Astrocyte of the cerebellum (primary cell): ENCODE measurements at places on chromosomes 3 and 15.

DNA sequence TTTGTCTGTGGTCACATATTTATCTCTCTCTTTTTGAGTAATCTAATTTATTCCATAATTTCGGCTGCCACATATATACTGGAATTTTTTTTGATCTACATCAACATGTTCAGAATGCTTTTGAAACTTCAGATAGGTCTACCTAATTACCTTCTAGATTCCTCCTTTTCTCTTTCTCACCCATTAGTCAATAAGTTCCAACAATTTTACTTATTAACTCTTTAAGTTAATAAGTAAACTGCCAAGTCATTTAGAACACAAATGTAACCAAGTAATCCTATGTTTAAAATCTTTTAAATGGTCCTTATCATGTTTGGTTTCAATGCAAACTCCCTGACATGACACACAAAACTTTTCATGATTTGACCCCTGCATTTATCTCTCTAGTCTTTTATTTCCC lies 410.5 kb downstream of the UNC13C start:
- DNase-seq = no peak

DNA sequence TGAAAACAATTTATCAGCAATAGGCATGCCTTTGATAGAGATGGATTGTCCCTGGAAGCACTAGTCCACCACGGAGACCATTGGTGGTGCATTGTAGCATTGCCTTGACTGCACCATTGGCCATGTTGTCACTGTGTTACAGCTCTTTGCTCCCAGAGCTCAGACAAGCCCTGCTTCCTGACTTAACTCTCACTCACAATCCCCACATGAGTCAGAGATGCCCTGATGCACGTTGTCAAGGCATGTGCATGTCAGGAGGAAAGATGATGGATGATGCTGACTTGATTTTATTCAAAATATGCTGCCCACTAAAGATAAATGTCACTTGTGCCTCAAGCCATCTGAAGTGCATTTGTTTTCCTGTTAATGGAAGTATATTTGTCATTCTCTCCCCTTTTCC lies 266.1 kb downstream of the ARRDC4 start:
- no peak for DNase-seq

- DNase-seq = no peak
Measured at GRCh38 chr3:114454551-114455251, 160.9 kb downstream of the TIGIT start.

- DNase-seq = peak; percentile 79
Measured at GRCh38 chr3:122497425-122497824, 17.3 kb downstream of the KPNA1 start.

GRCh38 chr3:12266038-12266437 lies 22.8 kb upstream of the PPARG start:
- DNase-seq = no peak

GRCh38 chr3:59884409-59884808 lies 834.6 kb upstream of the CFAP20DC start:
- DNase-seq = no peak
